Osteoblast (primary cell): ENCODE measurements at places on chromosomes 11 and 22.

- H3K4me3 ChIP-seq = no peak overlapping the region
- H3K4me1 ChIP-seq = no peaks in the 10 kb centered on the region
- H3K36me3 ChIP-seq = no peaks in the 10 kb centered on the region
- DNase-seq = no peak
- H3K27me3 ChIP-seq = no peaks in the 10 kb centered on the region
These were observed 236.3 kb downstream of the SOX6 start for GRCh38 chr11:16120008-16120407.

DNA sequence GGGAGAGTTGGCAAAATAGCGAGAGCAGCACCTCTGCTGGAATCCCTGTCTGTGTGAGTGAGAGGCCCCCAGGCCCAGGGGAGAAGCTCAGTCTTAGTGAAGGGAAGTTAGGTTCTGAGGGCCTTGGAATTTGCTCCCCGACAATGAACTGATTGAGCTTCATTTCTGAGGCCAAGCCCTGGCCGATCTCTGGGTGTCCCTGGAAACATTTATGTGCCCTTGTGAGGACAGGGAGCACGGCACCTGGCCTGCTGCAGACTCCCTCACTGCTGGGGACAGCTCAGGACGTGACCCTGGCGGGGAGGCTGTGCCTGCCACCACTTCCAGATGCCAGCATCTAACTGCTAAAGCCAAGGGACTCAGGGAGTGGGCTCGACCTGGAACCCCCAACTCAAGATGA, 52.0 kb downstream of the ARHGAP8 start:
- peak; percentile 66 for DNase-seq
- H3K4me3 ChIP-seq = no peak overlapping the region
- no peaks in the 10 kb centered on the region for H3K36me3 ChIP-seq
- peaks cover 9% of the 10 kb centered on the region for H3K27me3 ChIP-seq

- H3K27ac ChIP-seq = no peak overlapping the region
- no peaks in the 10 kb centered on the region for H3K27me3 ChIP-seq
- H3K4me3 ChIP-seq = no peak overlapping the region
- no peak for DNase-seq
- no peaks in the 10 kb centered on the region for H3K36me3 ChIP-seq
- peaks cover 17% of the 10 kb centered on the region for H3K4me1 ChIP-seq
These were observed 18.3 kb downstream of the OTUB1 start for GRCh38 chr11:64004590-64004984.

DNA sequence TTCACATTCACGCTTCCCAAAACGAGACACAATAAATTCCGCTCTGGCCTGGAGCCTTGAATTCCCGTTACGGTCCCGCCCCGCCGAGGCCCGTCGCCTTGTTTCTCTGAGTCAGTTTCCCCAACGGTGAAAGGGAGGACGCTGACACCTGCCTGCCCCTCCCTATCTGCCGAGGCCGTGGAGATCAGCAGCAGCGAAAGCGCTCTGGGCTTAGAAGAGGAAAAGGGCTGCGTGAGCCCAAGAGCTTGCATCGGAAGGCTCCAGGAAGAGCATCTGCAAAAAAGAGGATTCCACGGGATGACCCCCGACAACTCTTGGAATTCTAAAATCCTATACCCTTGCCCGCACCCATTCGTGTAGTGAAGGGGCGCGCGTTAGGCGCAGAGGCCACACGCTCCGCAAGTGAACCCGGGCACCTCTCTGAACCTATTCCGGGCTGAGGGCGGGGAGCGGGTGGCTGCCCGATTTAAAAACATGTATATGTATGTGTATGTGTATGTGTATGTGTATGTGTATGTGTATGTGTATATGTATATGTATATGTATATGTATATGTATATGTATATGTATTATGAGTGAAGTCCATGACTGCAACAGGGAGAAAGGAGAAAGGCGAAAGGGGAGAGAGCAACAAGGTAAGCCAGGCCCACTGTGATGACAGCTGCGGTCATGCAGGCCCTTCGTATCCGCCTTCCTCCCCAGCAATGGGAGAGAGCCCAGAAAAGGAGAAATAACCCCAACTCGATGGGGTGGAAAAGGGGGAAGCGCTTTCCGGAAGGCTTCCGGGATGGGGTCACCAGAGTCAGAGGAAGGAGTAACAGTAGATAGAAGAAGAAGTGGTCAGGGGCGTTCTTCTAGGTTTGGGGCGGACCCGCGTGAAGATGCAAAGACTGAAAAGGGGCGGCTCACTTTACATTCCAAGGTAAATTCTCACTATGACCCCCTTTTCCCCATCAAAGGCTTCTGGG, 948 bp upstream of the MRTFA start:
- H3K27me3 ChIP-seq = no peaks in the 10 kb centered on the region
- peak overlapping the region; percentile 76 for H3K27ac ChIP-seq
- peaks cover 23% of the 10 kb centered on the region for H3K4me1 ChIP-seq
- peak overlapping the region; percentile 93 for H3K4me3 ChIP-seq

DNA sequence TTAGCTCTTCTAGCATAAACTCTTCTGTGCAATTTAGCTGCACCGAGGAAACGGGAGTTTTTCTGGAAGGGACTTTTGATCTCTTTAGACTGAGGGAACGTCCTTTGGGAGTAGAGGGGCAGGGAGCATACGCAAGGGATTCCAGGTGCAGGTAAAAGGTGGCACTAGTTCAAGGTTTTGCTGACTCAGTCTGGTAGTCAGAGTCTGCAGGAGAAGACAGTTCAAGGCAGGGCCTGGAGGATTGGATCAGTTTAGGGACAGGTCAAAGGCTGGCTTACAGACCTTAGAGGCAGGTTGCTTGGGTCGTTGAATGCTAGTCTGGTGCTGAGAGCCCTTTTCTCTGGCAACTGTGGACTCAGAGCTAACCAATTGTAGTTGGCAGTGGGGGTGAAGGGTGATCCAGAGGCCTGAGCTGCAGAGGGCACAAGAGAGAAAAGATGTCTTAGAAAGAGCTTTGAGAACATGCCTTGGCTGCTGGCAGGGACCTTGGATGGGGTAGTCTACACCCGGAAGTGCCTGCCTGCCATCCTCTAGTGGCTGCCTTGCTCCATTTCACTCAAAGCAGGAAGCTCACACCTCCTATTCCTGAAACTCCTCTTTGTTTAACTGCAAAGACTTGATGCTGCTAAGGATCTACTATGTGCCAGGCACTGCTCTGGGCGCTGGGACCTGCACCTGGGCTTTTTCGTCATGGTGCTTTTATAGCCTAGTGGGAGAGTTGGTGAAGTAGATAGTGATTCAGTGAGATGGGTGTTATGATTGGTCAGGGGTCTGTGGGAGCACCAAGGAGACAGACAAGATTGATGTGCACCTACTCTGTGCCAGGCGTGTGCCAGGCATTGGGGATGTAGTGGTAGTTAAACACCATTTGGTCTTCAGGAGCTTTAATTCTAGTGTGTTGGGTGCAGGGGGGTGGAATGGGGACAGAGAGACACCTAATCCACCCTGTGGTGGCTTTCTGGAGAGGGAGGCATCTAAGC, 17.1 kb downstream of the MIAT start:
- H3K4me3 ChIP-seq = peak overlapping the region; percentile 96
- no peaks in the 10 kb centered on the region for H3K27me3 ChIP-seq
- H3K4me1 ChIP-seq = peaks cover 19% of the 10 kb centered on the region
- H3K27ac ChIP-seq = no peak overlapping the region

GRCh38 chr11:114447892-114448291, 8.6 kb downstream of the REXO2 start:
- peak overlapping the region; percentile 65 for H3K27ac ChIP-seq
- no peaks in the 10 kb centered on the region for H3K27me3 ChIP-seq
- DNase-seq = peak; percentile 67
- peaks cover 21% of the 10 kb centered on the region for H3K4me1 ChIP-seq
- H3K4me3 ChIP-seq = no peak overlapping the region

DNA sequence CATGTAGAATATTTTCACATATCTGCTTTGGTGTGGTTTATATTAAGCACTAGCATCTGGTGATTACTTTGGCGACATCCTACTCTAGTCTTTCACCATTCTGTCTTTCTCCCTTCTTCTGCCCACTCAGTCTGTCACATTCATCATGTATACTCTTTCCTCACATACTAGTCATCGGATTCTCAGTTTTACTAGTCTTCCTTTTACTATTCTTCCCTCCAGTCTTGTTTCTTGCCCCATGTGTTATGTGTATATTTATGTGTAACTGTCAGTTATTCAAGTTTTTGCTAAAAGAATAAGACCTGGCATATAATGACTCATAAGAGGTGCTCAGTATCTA, 4.6 kb upstream of the DIXDC1 start:
- H3K4me3 ChIP-seq = no peak overlapping the region
- H3K36me3 ChIP-seq = no peaks in the 10 kb centered on the region
- H3K27me3 ChIP-seq = no peaks in the 10 kb centered on the region
- H3K4me1 ChIP-seq = peaks cover 37% of the 10 kb centered on the region
- no peak for DNase-seq

DNA sequence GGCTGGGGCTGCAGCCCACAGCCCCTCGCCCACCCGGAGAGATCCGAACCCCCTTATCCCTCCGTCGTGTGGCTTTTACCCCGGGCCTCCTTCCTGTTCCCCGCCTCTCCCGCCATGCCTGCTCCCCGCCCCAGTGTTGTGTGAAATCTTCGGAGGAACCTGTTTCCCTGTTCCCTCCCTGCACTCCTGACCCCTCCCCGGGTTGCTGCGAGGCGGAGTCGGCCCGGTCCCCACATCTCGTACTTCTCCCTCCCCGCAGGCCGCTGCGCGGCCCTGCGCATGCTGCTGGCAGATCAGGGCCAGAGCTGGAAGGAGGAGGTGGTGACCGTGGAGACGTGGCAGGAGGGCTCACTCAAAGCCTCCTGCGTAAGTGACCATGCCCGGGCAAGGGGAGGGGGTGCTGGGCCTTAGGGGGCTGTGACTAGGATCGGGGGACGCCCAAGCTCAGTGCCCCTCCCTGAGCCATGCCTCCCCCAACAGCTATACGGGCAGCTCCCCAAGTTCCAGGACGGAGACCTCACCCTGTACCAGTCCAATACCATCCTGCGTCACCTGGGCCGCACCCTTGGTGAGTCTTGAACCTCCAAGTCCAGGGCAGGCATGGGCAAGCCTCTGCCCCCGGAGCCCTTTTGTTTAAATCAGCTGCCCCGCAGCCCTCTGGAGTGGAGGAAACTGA, 731 bp downstream of the GSTP1 start:
- peaks cover 22% of the 10 kb centered on the region for H3K36me3 ChIP-seq
- DNase-seq = peak; percentile 87
- H3K27me3 ChIP-seq = peaks cover 24% of the 10 kb centered on the region
- H3K4me1 ChIP-seq = peaks cover 8% of the 10 kb centered on the region

DNA sequence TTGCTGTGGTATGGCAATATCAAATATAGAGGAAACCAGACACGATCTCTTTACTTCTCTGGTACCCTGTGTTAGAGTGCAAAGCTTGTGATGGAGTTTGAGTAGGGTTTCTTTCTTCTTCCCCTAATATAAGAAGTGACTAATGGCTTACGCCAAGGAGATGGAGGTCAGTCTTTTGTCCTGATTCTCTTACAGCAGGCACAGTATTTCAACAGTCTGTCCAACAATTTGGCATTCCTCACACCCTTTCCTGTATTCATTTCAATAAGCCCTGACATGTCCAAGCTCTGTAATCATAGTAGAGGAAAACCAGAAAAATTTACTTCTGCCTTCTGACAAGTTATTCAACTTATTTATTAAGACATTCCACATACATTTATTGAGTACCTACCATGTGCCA, 546.2 kb downstream of the TMEM135 start:
- H3K27me3 ChIP-seq = no peaks in the 10 kb centered on the region
- H3K27ac ChIP-seq = no peak overlapping the region
